ENCODE measurements at places on chromosomes 13 and 19. TPM values are rescaled to one million over a fixed set of nuclear protein-coding genes. Genes with fewer than 3 reads are reported as not detected.

ZNF439 gene
- 2.3 TPM for total RNA-seq

C1QTNF9 gene
- 0.39 TPM for total RNA-seq

OR7D2 gene
- total RNA-seq: not detected

UPK1A gene
- not detected for total RNA-seq

KLHL26 gene
- total RNA-seq: 6.7 TPM

NLRP9 gene
- not detected for total RNA-seq

ZNF154 gene
- 1.7 TPM for total RNA-seq

ZNF83 gene
- total RNA-seq: 12.5 TPM

S1PR4 gene
- not detected for total RNA-seq

IPO5 gene
- total RNA-seq: 101 TPM

NR1H2 gene
- total RNA-seq: 27.8 TPM

ADAMTSL5 gene
- 0.71 TPM for total RNA-seq

EDDM13 gene
- total RNA-seq: not detected

MPV17L2 gene
- 5.3 TPM for total RNA-seq

ZNF541 gene
- 0.14 TPM for total RNA-seq

LNX2 gene
- total RNA-seq: 14.2 TPM

ZNF470 gene
- 1.6 TPM for total RNA-seq
